AG09319 (cell line): ENCODE measurements at places on chromosomes 3 and 15.

DNA sequence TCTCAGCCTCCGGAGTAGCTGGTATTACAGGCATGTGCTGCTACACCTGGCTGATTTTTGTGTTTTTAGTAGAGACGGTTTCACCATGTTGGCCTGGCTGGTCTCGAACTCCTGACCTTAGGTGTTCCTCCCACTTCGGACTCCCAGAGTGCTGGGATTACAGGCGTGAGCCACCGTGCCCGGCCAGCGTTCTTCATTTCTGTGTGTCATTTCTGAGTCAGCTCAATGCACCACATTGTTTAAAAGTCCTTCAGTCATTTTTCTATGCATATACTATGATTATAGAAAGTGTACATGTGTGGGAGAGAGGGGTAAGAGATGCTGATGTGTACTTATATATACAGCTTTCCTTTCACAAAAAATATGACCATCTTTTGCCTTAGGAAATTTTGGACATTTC lies 2.1 kb downstream of the QTRT2 start:
- DNase-seq = no peak

DNA sequence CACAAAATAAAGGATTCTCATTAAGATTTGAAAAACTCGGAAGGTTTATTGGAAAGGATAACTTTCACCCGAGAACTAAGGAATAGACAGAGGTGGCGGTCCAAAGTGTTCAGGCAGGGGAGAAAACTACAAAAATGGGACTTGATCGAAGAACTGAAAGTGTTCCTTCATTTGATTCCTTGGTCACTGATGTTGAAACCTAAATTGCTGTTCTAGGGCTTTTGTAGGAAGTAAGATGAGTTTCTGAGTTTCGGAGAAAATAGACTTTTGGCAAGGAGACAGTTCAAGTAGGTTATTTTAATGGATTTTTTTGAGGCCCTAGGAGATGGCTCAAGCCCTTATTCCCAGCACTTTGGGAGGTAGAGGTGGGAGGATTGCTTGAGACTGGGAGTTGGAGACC lies 1.4 kb downstream of the TRIP4 start:
- no peak for DNase-seq

DNA sequence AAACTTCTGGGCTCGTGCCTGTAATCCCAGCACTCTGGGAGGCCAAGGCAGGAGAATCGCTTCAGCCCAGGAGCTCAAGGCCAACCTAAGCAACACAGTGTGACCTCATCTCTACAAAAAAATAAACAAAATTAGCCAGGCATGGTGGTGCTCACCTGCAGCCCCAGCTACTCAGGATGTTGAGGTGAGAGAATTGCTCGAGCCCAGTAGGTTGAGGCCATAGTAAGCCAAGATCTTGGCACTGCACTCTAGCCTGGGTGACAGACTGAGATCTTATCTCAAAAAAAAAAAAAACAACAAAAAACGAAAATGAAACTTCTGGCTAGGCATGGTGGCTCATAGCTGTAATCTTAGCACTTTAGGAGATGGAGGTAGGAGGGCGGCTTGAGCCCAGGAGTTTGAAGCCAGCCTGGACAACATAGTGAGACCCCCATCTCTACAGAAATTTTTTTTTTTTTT lies 53.7 kb downstream of the PIK3CB start:
- no peak for DNase-seq

DNA sequence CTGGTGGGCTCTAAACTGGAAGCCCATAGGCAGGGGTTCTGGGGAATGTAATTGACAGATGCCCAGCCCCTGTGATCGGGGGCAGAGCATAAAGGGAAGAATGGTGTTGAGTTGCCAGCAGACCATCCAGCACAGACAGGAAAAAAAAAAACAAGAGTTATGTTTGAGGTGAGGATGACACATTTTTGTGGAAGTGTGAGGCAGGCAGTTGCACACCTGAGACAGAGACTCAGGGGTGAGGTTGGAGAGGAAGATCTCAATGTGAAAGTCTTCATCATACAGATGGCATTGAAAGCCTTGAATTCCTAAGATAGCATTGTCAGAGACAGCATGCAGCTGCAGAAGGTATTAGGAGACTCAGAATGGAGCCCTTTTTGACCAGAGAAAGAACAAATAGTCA lies 18.6 kb upstream of the ST8SIA2 start:
- no peak for DNase-seq
